ENCODE measurements at places on chromosomes 3 and 15.

GRCh38 chr3:120766576-120766975 lies 24.0 kb downstream of the GTF2E1 start:
- DNase-seq: no peak

DNA sequence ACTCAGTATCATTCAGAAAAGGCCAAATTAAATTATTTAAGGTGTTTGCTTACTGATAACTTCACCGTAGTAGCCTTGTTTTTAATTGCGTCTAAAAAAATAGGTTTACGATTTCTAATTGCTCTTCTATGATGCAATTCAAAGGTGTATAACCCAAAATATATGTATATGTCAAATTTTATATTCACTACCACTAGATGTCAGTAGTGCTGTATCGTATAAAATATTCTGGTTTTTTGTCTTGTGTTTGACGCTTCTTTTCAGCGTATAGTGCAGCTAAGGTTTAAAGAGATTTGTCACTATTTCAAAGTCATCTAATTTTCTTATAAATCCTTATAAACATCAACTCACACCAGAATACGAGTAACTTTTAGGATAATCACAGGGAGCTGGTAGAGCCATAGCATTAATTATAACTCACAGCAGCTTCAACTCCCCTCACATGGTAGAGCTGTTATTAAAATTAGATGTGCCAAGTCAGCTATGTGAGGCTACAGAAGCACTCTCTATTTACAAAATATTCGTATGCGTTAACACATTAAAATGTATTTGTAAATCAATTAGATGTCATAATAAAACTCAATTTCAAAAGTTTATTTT lies 3.5 kb downstream of the PFN2 start:
- peak; percentile 65 for DNase-seq

DNA sequence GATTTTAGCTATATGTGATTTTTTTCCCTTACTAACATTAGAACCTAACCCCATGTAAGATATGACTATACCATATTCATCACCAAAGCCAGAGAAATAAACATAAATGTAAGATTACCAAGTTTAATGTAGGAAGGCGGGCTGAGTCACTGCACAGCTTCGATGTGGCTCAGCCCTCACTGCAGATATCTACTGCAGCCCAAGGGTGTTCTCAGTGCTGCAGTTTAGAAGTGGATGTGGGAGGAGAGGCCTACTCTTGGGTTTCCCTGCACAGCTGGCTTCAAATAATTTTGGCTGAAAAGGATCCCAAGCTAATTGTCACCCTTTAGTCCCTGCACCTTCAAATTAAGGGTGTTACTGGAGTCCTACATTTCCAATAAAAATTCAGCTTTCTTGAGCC lies 9.3 kb downstream of the ARPP19 start:
- DNase-seq: no peak

GRCh38 chr3:127749787-127750225 lies 72.5 kb downstream of the MGLL start:
- no peak for DNase-seq

GRCh38 chr3:168558728-168559411 lies 463.1 kb upstream of the GOLIM4 start:
- no peak for DNase-seq

DNA sequence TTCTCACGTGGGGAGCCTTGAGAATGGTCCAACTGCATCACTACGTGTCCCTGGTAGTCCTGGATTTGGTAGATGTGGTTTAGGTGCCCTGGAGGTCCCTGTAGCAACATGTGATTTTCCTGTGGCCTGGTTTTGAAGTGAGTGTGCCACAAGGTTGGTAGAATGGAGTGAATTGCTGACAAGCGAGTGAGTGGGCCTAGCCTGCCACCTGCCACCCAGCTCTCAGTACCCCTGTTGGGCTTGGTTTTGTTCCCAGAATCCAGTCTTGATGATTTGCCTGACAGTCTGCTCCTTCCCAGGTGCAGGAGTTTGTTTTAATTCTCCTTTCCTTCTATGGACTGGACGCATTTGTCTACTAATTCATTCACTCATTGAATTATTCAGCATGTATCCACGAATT lies 19.4 kb downstream of the RPLP1 start:
- no peak for DNase-seq

- no peak for DNase-seq
These were observed 47.5 kb downstream of the ARMC8 start for GRCh38 chr3:138234401-138235179.

- no peak for DNase-seq
These were observed 123.3 kb downstream of the GABRG3 start for GRCh38 chr15:27094235-27094634.
